Occipital lobe (tissue), 3 donors: ENCODE measurements at places on chromosomes 3 and 15. TPM values are rescaled to one million over a fixed set of nuclear protein-coding genes. Genes with fewer than 3 reads are reported as not detected.

The CHST13 gene
- total RNA-seq: not detected

The AADACL2 gene
- total RNA-seq: not detected

The MYRIP gene
- total RNA-seq: 12.5 TPM

The STRC gene
- 0.47 TPM for total RNA-seq

The PCSK6 gene
- 15.4 TPM for total RNA-seq

The TEX55 gene
- total RNA-seq: not detected

The CFAP91 gene
- 6.4 TPM for total RNA-seq

The FHIT gene
- total RNA-seq: 3.6 TPM

The CHRM5 gene
- 0.47 TPM for total RNA-seq

The ZNF620 gene
- 13.6 TPM for total RNA-seq

The TGM5 gene
- not detected for total RNA-seq

The EPHA3 gene
- 349 TPM for total RNA-seq

The TM4SF18 gene
- 5.6 TPM for total RNA-seq

The FBXL22 gene
- 0.47 TPM for total RNA-seq

The ERICH6 gene
- total RNA-seq: not detected

The PP2D1 gene
- not detected for total RNA-seq

The PIGBOS1 gene
- total RNA-seq: 6.4 TPM
